ENCODE measurements at places on chromosomes 6 and 20.

DNA sequence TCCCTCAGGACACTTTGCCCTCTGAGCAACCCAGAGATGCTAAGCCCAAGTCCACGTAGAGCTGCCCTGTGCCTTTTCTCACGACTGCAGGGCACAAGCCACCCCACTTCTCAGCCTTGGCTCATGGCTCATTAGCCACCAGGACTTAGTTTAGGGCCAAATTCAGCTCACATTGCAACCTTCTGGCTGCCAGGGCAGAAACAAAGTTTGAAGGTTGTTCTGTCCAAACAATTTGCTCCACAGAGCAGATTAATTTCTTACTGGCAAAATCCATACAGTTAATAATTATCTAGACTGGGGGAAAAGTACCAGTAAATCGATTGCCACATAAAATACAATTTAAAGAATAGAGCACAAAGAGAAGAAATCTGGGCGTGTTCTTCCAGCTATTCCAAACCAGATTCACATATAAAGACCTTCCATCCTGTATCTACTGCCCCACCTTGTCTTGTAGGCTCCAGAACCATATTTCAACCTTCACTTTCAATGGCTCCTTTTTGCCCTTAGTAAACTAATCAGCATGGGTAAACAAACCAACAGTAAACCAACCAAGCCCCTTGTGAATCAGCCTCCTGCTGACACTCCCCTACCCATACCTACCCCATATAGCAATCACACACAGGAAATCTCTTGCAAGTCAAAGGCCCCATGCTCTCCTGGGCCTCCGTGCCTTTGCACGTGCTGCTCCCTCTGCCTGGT, 101.9 kb downstream of the QRSL1 start:
- DNase-seq = no peak

DNA sequence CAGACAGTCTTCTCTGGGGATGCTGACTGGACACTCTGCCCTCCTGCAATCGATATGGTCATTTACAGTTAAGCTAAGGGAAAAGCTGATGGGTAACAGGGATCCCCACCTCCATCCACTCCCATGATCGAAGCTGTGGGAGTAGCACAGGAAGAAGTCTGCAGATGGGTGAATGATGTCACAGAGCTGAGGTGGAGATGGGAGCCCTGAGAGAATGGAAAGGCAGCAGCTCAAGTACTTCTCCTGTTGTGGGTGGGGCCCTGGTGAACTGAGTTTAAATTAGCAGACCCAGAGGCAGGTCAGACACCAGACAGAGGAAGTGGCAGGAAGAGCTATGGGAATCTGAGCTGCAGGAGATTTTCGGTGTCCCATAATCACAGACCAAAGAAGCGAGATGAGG, 29.0 kb downstream of the HDGFL1 start:
- DNase-seq = no peak

DNA sequence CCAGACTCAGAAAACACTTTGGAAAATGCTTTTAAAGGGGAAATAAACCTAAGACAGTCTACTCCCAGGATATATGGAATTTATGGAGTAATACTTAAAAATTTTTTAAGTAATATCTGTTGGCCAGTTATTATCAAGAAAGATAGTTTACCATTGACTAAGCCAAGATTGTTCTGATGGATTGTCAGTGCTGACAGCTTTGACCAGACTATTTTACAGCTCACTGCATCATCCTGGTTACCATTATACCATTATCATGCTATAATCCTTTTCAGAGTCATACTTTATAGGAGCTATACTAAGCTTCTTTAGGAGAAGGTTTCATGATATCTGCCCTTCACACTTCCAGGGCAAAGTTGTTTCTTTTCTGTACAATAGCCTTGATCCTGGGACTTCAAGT, 16.5 kb downstream of the GTF2H5 start:
- no peak for DNase-seq

DNA sequence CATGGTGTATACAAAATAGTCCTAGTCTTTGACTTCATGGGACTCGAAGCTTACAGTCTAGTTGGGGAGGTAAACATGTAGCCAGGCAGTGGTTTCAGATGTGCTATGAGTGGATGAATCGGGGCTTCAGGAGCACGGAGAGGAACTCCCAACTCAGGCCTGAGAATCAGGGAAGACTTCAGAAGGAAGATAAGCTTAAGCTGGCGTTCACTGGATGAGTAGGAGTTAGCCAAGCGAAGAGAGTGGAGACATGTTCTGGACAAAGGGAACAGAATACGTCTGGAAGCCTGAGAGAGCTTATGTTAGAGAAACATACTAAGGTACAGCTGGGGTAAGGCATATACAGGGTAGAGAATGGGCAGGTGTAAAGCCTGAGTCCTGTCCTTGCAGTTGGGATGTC, 8.8 kb downstream of the CARMIL1 start:
- DNase-seq = no peak

DNA sequence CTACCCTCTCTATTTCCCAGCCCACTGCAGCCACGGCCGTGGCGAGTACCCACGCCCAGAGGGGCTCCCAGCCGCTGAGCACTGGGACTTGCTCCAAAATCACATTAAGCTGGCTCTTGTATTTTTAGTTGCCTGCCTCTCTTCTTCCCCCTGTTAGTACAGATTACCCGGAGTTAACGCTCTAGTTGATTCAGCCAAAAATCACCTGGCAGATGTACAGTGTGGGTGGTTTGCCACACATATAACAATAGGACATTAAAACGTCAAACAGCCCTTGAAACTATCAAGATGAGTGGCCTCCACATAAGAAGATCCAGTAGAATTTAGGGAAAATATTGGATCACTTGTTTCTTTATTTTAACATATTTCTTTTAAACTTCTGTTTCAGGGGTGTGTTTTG, 268.8 kb upstream of the PRDM1 start:
- DNase-seq = no peak

GRCh38 chr20:36152261-36152660, 2.3 kb upstream of the EPB41L1 start:
- no peak for DNase-seq

DNA sequence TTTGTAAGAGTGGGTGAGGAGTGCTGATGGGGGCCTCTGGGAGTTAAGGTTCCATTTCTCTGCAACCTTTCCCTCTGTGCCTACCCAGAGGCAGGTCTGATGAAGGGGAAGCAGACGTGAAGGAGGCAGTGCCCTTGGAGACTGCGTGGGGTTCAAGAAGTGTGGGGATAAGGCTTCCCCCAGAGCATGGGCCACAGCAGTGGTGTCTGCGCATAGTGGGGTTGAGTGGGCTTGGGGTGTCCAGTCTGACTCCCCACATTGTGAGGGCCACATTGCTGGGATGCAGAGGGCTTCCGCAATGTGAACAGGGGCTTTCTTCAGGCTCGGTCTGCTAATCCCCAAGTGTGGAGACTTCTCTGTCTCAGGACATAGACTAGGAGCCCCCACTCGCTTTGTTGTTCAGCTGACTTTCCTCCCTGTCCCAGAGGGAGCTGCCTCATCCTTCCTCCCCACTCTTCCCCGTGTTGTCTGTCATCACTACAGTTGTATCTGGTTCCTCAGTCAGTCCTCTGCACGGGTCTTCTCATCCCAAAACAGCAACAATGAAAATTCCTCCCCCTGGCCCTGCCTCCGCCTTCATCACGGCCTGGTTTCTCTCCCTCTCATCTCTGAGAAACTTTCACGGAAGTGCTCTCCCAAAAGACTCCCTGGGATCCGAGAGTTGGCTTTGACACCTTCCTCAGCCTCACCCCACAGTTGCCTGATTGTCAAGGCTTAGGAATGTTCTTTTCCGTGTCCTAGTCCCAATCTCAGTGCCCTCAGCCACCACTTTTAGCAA, 2.8 kb downstream of the EBF4 start:
- no peak for DNase-seq

- DNase-seq = no peak
Observed at GRCh38 chr20:44454306-44454963, 21.2 kb upstream of the TTPAL start.

GRCh38 chr20:57791966-57792365, 82.2 kb upstream of the PMEPA1 start:
- no peak for DNase-seq

DNA sequence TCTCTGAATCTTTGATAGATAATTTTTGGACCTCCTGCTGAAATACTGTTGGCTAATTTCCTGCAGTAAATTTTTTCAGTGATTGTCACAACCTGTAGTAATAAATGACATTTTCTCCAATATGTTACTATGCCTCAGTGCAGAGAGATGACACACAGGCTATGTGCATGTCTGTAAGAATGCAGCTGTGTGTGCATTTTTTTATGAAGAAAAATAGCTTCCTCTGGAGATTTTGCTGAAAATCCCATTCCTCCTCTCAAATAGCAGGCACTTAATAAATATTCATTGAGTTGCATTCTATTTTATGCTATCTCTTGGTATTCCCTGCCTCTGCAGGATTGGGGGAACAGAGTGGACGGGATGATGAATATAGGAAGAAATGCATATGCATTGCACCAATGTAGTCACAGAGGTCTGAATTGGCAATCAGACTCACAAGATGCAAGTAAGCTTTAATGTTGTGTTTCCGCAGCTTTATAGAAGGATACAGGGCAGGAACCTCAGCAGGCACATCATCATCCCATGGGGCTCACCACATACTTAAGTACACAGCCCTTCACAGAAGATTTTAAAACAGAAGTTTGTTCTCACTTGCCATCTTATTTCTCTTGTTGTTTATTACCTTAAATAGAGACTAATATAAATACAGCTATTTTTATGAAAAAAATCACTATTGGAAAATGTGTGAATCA, 474.7 kb downstream of the EPM2A start:
- DNase-seq = no peak

- DNase-seq = no peak
Observed at GRCh38 chr6:149268768-149269167, 48.7 kb upstream of the TAB2 start.

DNA sequence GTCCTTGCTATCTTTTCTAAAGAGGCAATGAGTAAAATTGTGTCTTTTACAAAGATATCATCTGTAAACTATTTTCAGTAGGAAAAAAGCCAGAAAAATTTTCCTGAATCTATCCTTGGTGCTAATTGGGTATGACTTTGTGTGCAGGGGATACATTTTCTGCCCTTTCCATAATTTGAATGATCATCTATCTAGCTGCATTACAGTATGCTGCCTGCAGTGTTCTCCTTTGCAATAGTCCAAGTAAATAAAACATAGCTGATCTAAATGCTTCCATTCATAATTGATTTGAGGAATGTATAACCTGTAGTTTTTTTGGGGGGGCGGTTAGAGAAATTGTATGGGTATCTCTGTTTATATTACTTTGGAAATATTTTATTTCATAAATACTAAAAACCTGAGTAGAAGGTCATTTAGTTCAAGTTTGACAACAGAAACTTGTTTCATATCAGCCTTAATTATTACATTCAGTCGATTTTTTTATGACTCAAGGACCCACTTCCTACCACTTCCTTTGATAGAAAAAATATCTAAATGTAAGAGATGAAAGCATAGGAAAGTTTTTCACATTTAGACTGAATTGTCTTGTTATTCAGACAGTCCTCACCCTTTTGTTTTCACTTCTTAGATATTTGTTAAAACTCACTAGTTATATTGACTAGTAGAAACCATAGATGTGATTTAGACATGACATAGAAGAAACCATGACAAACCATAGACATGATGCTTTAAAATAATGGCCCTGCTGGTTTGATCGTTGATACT, 75.3 kb downstream of the AIG1 start:
- DNase-seq = no peak

DNA sequence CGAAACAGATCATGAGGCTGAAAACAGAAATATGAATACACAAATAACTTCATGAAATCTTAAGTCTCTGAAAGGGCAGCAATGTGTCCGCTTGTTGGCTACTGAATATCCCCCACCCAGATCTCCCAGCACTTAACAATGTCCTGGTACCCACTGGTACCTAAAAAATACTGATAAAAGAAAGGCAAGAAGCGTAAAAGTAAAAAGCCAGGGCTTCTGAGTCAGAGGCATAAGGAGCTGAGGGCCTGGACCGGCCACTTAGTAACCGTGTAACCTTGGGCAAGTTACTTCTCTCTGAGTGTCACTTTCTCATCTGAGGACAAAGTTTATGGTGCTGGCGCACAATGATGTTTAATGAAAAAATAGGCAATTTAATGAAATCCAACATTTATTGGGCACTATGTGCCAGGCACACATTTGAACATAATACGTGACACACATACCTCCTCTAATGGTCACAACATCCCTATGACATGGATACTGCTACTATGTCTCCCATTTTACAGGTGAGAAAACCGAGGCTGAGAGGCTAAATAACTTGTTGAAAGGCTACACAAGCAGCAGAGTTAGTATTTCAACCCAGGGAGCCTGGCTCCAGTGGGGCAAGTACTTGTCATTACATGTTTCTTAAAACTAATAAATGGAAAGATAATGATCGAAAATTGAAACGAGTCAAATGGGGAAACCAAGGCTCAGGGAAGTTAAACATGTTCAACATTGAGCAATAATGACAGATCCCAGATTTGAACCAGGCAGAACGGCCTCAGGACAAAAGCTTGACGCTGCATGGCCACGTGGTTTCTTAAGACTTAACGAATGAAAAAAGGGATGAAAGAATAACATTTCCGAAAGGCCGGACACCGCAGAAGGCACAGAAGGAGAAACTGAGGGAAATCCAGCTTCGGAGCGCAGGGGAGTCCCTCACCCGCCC, 828 bp downstream of the TP53RK start:
- DNase-seq = no peak

DNA sequence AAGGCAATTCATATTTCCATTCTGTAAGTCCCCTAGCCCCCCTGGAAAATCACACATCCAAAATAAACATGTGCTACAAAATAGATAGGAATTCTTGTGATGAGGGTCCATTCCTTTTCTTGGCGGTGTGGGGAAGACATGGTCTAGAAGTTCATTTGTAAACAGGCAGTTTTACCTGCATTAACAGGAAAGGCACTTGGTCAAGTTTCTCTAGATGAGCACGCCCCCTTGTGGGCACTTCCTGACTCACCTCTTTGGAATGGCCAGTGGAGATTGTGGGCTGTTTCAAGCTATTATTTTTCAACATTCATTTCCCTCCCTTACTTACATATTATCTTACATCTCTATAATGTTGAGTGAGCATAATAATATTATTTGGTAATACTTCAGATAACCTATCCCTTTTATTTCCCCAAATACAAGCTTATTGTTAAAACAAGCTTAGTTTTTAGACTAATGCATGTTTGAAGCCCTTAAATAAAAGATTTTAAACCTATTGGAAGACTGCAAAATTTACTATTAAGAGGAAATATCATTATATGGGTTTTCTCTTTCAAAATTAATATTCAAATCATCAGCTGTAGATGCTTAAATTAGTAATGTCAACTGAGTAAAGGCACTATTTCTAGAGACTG, 92.1 kb downstream of the TASP1 start:
- peak; percentile 49 for DNase-seq

GRCh38 chr6:35415065-35415891, 36.9 kb upstream of the FANCE start:
- no peak for DNase-seq

GRCh38 chr20:50611128-50611810, 80.1 kb downstream of the RIPOR3 start:
- no peak for DNase-seq

- no peak for DNase-seq
Observed at GRCh38 chr20:19457611-19458010, 245.2 kb downstream of the SLC24A3 start.

- DNase-seq = no peak
Observed at GRCh38 chr20:45064812-45065211, 36.1 kb downstream of the KCNS1 start.

Data from activated CD4-positive, alpha-beta T cell treated with anti-CD3 and anti-CD28 coated beads for 24 hours (primary cell).